ENCODE measurements at places on chromosomes 11 and 22.

DNA sequence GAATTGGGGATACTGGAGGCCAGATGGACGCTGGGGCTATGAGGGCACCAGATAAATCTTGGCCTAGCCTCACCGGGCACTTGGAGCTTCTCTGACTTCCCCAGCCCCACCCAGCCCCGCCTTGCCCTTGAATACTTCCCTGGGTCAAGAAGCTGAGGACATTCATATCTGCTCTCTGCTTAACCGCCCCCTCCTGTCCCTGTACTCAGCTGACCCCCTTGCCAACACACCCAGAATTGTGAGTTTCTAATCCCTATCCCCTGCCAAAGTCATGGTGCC, 22.0 kb downstream of the FADS3 start:
- DNase-seq: no peak

DNA sequence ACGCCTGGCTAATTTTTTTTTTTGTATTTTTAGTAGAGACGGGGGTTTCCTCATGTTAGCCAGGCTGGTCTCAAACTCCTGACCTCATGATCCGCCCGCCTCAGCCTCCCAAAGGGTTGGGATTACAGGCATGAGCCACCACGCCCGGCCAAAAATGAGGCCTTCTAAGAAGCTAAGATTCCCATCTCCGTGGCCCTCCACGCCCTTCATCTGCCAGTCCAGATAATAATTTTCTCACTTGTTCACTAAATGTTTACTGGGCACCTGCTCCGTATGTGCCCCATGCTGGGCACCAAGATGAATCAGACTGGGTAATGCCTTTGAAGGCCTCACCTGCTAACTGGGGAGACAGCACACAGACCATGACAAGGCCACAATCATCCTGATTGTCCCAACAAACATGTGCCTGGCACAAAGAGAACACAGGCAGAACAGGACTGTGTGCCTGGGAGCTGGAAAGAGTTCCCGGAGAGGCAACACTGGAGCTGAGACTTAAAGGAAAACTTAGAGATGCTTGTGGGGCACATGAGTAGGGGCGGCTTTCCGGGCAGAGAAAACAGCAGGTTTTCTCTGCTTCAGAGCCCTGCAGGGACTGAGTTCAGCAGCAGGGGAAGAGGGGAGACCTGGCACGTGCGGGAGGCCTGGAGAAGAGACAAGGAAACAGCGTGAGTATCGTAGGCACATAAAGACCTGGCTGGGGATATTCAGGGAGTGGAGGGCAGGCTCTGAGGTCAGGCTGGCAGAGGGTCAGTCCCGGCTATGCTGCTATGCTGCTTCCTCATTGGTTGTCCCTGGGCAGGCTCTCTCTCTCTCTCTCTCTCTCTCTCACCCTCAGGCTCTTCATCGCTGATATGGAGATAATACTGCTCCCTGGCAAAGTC, 2.4 kb downstream of the KIAA0930 start:
- DNase-seq: no peak

GRCh38 chr11:2585566-2586086, 114.2 kb downstream of the KCNQ1OT1 start:
- no peak for DNase-seq

DNA sequence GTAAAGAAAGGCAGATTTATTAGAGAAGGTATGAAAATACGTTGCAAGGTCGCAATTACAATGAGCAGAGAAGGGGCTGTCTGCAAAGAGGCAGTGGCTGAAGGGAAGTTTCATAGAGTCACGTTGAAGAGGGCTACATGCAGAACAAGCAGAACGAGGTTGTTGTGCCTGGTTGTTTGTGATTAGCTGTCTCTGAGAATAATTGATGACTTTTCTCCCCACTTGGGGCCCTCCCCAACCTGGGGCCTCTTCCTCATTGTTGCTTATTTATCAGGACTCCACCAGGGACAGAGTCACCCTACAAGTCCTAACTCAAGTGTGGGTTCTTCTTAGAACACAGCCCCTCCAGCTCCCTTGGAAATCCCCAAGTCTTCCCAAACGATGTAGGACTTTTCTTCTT, 29.1 kb downstream of the CSF2RB start:
- no peak for DNase-seq

DNA sequence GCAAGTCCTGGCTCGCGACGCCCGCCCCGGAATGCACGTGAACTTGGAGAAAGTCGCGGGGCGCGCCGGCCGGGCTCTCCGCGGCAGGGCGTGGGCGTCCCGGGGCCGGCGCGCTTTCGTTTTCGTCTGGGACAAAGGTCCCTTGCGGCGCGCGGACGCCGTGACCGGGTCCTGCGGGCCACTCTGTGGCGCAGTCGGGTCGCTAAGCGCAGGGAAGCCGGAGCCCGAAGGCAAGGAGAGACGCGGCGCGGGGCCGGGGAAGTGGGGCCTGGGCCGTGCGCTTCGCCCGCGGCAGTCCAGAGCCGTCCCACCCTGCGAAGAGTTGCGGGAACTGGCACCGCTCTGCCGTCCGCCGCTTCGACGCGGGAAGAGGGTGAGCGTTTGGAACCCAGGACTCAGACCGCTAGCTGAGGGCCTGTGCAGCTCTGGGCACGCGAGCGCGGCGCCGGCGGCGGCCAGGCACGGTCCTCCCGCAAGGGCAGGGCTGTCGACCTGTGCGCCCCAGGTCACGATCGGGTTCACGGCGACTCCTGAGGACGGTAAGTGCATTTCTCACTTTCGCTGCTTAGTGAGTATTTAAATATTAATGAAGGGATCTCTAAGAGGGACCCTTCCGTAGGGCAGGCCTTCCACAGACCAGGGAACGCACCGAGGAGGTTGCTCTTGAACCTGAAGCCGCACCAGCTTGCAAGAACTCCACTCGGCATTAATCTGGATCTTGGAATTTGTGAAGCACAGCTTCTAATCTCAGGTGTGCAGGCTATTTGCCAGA, 78.0 kb upstream of the PPARA start:
- DNase-seq: no peak

- no peak for DNase-seq
These were observed 36.3 kb downstream of the CD82 start for GRCh38 chr11:44601471-44602370.

- DNase-seq: no peak
These were observed 96.4 kb upstream of the AMOTL1 start for GRCh38 chr11:94671553-94672366.

All from DMS79 (cell line).